ENCODE measurements at places on chromosomes 7 and 10. TPM values are rescaled to one million over a fixed set of nuclear protein-coding genes. Genes with fewer than 3 reads are reported as not detected.

Gene FGFBP3
- 2.0 TPM for total RNA-seq

Gene LBX1
- total RNA-seq: not detected

Gene EMX2
- total RNA-seq: not detected

DNA sequence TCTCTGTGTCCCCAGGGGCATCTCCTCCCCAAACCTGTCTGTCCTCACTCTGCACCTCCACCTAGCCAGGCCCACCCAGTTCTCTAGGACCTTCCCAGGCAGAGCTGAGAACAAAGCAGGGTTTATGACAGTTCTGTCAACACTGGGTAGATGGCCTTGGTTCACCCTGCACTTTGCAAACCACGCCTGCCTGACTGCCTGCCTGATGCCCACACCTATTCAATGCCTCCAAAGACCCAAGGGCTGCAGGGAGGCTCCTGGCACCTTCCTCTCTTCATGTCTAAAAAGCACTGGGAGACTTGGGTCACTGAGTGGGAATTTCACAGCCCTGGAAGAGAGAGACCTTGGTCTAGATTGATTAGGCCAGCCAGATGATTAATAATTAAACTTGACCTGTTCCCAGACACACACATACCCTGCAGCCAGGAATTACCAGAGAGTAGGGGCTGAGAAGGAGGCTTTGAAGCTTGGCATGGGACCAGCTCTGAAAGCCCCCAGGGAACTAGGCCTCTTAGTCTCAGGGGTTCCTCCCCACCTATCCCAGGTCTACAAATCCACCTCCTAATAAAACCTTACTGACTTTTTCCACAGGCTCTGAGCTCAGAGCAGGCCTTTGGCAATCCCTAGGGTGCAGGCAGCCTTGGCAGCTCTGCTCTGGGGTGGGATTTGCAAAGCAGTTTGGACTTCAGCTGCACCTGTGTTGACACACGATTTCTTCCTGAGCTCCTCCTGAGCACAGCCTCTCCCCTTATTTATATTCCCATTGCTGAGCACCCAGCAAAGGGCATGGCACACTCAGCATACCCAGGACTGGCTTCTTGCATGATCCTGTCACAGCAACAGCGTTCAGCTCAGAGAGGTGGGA is 25.7 kb upstream of the PDCD4 start:
- no peak for DNase-seq

GRCh38 chr10:74949034-74949832 is 122.8 kb downstream of the KAT6B start:
- no peak for DNase-seq

- no peak for DNase-seq
Measured at GRCh38 chr7:142476077-142476476, 218.2 kb upstream of the PRSS58 start.

GRCh38 chr7:4159761-4160554 is 522.1 kb upstream of the FOXK1 start:
- no peak for DNase-seq

GRCh38 chr7:55440040-55440690 is 75.0 kb downstream of the LANCL2 start:
- no peak for DNase-seq

DNA sequence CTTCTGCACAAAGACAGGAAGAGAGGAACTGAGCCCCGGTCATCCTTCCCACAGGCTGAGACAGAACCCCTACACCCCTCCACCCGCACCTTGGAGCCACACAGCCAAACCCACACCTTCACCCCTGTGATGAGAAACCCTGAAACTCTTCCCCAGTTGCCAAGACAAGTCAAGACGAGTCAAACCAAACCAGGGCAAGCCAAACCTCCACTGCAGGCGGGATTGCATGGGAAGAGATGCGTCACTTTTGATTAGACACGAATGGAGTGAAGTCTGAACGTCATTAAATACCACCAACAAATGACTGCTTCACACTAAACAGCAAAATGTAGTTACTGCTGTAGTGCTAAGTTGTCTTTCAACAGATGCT is 73.8 kb downstream of the PRPF18 start:
- DNase-seq: no peak

DNA sequence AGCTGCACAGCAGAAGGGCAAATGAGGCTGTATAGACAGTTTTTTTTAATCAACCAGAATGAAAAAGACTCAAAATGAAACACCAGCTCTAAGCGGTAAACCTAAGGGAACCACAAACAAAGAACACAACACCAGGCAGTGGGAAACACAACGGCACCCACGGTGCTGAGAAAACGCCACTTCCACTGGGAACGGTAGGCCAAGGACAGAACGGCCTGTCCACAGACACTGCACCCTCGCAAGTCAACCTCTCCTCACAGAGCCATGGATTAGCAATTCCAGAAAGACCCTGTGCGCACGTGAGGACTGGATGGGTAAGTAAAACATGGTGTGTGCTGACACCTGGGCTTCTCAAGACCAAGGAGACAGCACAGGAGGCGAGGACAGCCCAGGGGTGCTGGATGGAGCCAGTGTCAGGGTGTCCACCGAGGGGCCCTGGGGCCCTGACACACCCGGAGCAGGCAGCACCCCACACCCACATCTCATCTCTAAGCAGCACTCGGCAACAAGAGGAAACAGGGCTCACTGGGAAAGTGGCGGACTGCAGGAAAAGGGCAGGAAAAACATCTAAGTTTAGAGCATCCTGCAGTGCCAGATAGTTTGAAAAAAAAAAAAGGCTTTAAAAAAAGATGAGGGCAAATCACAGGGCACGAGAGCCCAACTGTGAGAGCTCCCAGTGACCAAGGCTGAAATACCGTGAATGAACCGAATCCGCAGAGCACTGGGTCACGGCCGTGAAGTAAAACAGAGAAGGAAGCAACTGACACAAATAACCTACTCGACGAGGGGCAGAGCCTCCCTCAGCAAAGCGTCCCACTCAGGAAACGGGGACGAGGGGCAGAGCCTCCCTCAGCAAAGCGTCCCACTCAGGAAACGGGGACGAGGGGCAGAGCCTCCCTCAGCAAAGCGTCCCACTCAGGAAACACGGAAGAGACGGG is 120.2 kb downstream of the MAD1L1 start:
- no peak for DNase-seq

GRCh38 chr7:81606078-81606863 is 163.6 kb downstream of the HGF start:
- DNase-seq: no peak

GRCh38 chr7:32670110-32671025 is 175.1 kb downstream of the AVL9 start:
- DNase-seq: no peak

- no peak for DNase-seq
Measured at GRCh38 chr7:144834641-144835144, 1.2 kb downstream of the TPK1 start.

DNA sequence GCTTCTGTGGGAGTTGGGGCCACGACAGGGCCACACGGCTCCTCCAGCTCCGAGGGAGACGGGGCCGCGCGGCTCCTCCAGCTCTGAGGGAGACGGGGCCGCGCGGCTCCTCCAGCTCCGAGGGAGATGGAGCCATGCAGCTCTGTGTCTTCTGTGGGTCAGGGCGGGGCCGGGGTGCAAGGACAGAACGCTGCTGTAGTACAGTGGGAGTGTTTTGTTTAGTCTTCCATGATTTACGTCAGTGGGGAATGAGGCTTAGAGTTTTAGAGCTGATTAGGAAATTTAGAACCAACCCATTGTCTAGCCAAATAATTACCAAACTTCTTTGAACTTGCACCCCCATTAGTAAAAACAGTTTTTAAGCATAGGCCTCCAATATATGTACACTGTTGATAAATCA is 32.9 kb upstream of the PRKAR1B start:
- no peak for DNase-seq

GRCh38 chr7:17488829-17489228 is 190.4 kb downstream of the AHR start:
- no peak for DNase-seq

DNA sequence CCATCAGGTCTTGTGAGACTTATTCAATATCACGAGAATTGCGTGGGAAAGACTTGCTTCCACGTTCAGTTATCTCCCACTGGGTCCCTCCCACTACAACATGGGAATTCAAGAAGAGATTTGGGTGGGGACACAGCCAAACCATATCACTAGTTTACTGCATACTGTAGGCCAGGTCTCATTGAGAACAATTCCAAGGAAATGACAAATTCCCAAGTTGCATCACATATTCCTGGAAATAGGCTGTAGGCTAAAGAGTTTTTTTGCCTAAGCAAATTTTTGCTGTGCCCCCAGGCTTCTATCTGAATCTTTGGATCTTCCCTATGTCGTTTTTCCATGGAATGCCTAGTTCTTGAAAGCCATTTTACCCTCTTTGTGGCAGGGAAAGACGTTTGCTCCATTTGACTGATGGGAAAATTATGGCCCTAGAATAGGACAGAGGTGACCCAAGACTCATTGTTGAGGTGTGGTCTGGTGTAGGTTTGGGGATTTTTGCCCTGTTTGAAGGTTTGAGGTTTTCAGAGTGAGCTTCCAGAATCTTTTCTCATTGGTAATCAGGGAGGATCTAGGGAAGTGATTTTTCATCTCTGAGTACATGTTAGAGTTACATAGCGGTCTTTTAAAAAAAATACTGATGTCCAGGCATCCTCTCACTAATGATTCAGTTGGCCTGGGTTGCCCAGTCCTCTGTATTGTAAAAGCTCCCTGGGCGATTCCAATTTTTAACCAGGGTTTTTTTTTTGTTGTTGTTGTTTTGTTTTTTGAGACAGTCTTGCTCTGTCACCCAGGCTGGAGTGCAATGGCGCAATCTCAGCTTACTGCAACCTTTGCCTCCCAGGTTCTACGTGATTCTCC is 44.4 kb downstream of the TACR2 start:
- DNase-seq: no peak

DNA sequence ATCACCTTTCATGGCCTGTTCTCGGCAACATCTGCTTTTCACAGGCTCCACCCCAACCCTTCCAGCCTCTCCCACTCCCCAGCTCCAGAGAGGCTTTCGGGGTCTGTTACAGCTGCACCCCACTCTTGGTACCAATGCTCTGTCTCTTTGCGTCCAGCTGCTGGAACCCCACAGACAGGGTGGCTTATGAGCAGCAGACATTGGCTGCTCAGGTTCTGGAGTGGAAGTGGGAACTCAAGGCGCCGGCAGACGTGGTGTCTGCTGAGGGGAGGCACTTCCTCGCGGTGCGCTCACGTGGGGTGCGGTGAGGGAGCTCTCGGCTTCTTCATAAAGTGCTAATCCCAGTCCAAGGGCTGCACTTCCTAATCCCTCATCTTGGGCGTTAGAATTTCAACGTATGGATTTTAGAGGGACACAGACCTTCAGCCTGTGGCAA is 185.7 kb downstream of the ELFN1 start:
- no peak for DNase-seq

All from thoracic aorta (tissue), 2 donors.